ENCODE measurements at places on chromosomes 1 and 21.

- no peak for DNase-seq
Observed at GRCh38 chr21:32070126-32070525, 197.3 kb downstream of the HUNK start.

- no peak for DNase-seq
Observed at GRCh38 chr21:32131960-32132359, 146.9 kb downstream of the MIS18A start.

DNA sequence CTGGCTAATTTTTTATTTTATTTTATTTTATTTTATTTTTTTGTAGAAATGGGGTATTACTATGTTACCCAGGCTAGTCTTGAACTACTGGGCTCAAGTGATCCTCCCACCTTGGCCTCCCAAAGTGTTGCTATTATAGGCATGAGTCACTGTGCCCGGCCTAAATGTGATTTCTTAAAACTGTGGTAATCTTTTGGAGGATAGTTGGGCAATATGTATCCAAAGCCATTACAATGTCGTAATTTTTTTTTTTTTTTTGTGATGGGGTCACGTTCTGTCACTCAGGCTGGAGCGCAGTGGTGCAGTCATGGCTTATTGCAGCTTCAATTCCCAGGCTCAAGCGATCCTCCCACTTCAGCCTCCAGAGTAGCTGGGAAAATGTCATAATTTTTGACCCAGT is 14.2 kb downstream of the ETV3L start:
- DNase-seq = no peak

GRCh38 chr1:212235857-212236256 is 49.4 kb upstream of the PPP2R5A start:
- no peak for DNase-seq

- no peak for DNase-seq
Observed at GRCh38 chr1:7360526-7360925, 410.6 kb upstream of the VAMP3 start.

- DNase-seq = no peak
Observed at GRCh38 chr1:1024771-1025699, 5.1 kb downstream of the AGRN start.

- no peak for DNase-seq
Observed at GRCh38 chr21:46002841-46003574, 21.4 kb downstream of the COL6A1 start.

Data from T-helper 2 cell (primary cell).